ENCODE measurements at places on chromosomes 6 and 20.

- DNase-seq, result no peak
Observed at GRCh38 chr6:134183844-134184243, 131.4 kb upstream of the SLC2A12 start.

DNA sequence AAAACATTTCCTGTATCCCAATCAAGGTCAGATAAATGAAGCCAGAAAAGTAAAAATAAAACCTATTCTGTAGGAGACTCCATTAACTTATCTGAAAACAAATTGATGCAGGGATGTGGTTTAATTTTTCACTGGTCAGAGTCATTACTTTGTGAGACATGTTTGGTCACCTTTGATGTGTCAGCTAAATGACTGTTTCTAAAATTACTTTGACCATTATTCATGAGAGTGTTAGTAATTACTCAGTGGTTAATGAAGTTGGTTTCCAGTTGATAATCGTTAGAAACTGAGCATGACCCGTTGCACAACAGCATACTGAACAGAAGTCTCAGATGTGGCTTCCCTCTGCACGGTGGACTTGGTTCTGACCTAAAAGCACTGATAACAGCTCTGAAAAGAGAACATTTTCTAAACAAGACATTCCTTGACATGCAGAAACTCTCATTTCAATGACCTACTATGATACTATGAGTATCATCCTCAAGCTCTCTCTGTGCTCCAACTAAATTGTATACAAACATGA lies 410.5 kb upstream of the RNF217 start:
- DNase-seq, result no peak

GRCh38 chr6:35490821-35491557 lies 5.9 kb downstream of the TEAD3 start:
- no peak for DNase-seq

- DNase-seq, result no peak
Observed at GRCh38 chr6:43074847-43075669, 1.1 kb upstream of the PTK7 start.

DNA sequence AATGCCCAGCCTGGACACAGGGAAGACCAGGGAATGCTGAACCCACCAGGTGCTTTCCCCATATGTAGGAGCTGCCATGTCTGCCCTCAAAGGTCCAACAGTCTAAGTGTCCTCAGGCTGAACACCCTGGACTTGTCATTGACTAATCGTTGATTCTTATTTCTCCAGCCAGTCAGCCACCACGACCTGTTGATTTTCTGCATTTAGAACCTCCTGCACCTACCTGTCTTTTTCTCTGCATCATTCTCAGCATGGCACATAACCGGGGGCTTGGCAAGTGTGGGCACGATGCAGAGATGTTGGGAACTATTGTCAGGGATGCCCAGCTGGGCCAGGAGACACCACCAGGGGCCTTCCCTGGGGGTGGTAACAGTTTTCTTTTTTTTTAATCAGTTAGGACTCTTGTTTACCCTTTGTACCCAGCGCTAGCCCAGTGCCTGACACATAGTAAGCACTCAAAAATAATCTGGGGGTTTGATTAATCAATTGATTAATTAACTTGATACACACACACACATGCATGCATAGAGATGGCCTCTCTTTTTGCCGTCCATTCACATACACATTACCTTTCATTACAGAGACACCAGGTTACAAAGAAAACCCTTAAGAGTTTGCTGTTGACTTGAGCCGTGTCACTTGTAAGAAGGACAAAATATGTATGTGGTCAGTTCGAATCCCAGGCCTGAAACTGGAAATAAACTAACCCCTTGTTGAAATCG lies 29.0 kb upstream of the SCUBE3 start:
- DNase-seq, result no peak

DNA sequence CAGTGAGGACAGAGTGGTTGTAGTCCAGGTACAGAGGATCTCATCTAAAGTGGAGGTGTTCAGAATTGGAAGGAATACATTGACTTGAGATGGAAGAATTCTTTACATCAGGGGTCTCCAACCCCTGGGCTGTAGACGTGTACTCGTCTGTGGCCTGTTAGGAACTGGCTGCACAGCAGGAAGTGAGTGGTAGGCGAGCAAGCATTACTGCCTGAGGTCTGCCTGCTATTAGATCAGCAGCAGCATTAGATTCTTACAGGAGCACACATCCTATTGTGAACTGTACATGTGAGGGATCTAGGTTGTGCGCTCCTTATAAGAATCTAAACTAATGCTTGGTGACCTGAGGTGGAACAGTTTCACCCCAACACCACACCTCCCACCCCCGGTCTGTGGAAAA lies 121.1 kb downstream of the CDKAL1 start:
- DNase-seq, result no peak

DNA sequence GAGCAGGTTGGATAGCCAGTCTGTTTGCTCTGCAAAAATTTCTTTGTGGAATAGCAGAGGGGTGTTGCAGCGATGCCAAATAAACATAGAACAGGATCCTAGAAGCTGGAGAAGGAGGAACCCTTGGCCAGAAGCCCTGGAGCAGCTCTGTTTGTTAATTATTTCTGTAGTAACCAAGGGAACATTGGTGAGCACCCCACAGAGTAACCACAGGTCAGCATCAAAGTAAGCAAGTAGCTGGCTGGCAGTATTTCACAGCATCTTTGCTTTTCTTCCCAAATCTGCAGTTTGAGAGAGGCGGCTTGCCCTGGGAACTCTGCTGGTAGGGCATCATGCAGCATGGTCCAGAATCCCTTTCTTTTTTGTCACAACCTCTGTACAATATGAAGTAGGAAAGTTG lies 12.7 kb upstream of the APMAP start:
- DNase-seq, result no peak

DNA sequence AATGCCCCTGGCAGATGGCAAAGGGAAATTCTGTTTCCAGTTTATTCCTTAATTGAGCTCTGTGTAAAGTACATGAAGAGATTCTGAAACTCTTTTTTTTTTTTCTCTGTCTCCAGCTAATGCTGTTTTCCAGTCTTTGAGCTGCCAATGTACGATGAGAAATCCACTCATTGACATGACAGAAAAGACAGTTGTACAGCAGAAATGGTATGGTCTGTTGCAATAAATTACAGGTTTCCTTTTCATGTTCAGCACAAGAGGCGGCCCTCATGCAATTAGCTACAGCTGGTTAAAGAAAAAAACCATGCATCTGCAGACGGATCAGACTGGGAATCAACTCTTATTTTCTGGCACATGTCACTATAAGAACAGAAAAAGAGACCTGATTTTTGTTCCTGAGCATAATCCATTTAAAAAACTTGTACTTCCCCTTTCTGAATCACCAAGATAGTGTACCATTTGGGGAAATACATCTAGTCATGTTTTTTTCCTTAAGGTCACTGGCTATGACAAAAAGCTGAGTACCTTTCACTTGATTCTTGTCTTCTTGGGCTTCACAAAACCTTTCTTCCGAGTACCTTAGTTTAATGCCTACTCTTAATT lies 289.8 kb upstream of the PREP start:
- peak; percentile 80 for DNase-seq

DNA sequence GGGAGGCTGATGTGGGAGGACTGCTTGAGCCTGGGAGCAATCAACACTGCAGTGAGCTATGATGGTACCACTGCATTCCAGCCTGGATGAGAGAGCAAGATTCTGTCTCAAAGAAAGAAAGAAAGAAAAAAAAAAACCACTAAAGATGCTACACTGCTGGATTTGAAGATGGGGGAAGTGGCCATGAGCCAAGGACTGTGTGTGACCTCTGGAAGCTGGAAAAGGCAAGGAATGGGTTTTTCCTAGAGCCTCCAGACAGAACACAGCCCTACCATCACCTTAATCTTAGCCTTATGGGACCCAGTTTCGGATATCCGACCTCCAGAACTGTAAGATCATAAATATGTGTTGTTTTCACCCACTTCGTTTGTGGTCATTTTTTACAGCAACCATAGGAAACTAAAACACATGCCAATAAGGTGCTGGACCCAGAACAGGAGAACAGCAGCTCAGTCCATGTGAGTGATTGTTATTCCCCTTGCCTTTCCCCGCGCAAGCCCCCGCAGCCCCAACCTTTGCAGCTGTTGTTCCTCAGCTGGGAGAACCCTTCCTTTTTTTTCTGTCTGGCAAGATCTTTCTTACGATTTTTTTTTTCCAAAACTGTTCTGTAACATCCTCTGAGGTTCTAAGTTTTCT lies 11.1 kb upstream of the VAPB start:
- no peak for DNase-seq

DNA sequence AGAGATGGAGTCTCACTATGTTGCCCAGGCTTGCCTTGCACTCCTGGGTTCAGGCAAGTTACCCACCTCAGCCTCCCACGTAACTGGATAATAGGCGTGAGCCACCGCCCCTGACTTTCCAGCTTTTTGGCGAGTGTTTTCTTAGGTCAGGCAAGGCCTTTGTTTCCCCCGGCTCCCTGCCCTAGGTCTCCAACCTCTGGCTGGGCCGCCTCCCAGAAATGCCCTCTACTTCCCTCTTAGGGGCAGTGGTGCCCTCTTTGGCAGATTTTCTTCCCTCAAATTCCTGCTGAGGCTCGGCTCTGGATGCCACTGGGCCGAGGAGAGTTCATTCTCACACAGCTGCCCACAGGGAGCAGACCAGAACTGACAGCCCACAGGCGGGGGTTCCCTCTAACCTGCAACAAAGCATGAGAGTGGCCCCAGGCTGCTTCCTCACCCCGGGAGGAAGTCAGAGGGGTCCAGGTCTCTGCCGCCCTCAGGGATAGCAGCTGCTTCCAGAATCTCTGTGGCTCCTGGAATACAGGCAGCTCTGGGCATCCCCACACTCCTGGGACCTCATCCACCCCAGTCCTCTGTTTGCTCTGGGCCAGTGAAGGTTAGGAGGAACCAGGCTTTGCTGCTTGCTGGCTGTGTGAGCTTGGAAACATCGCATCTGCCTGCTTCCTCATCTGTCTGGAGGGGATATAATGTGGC lies 56.5 kb downstream of the TCP11 start:
- no peak for DNase-seq

- DNase-seq, result no peak
Observed at GRCh38 chr6:10884245-10884972, 2.4 kb upstream of the SYCP2L start.

DNA sequence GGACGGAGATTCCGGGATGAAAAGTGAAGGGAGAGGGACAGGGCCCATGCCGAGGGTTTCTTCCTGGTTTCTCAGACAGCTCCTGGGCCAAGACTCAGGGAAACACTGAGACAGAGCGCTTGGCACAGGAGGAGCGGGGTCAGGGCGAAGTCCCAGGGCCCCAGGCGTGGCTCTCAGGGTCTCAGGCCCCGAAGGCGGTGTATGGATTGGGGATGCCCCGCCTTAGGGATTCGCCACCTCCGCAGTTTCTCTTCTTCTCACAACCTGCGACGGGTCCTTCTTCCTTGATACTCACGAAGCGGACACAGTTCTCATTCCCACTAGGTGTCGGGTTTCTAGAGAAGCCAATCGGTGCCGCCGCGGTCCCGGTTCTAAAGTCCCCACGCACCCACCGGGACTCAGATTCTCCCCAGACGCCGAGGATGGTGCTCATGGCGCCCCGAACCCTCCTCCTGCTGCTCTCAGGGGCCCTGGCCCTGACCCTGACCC lies 55.0 kb upstream of the HLA-A start:
- peak; percentile 63 for DNase-seq

GRCh38 chr20:53040693-53041589 lies 68.8 kb downstream of the TSHZ2 start:
- no peak for DNase-seq
